ENCODE measurements at places on chromosomes 13 and 19. TPM values are rescaled to one million over a fixed set of nuclear protein-coding genes. Genes with fewer than 3 reads are reported as not detected.

The ANGPTL4 gene
- total RNA-seq, result not detected

The MEGF8 gene
- total RNA-seq, result 7.6 TPM

The AP2S1 gene
- total RNA-seq, result 116 TPM

DNA sequence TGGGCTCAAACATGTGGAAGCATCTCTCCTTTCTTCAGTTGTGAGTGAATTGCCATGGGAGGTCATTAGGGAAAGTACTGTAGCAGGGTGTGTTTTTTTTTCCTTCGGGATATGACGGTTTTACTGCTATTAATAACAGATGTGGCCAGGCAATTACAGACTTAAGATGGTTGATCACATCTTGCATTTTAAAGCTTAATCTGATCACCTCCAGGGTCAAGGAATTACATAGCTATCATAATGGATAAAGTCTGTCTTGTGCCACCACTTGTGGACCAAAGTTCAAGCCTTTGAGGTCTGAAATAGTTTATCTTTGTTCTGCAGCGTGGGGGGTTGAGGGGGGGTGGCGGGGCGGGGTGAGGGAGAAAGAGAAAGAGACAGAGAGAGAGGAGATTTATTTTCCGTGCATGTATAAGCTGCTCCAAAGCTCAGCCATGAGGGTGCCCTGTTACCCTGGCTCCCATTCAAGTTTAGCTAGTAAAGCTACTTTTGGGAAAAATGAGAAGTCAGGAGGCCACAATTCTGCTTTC, 5.5 kb upstream of the SERP2 start:
- no peak for DNase-seq

DNA sequence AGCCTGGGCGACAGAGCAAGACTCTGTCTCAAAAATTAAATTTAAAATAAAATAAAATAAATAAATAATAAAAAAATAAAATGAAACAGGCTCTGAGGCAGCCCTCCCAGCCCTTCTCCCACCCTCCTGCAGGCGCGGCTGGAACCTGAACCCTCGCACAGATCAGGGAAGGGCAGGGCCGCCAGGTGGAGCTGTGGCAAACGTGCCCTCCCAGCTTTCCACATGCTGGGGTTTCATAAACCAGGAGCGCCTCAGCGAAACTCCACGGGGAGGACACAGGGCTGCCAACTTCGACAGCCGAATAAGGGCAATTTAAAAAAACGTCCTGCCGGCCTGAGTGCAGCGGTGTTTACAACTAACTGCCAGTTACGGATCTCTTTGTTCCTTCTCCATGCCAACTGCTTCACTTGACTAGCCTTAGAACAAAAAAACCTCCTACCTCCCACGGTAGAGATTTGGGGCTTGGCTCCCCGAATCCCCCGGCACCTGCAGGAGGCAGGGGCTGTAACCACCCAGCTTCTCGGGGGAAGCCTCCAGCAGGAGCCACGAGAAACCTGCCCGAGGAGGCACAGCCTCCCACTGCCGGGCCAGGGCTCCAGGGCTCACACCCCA, 15.9 kb downstream of the ZNF787 start:
- peak; percentile 46 for DNase-seq

All from activated T-cell treated with anti-CD3 and anti-CD28 coated beads, Interleukin-2, amount 50 U/mL, for 4 hours (primary cell).